ENCODE measurements at places on chromosomes 2 and 18.

GRCh38 chr2:85504778-85505261, 34.1 kb upstream of the MAT2A start:
- DNase-seq, result no peak

GRCh38 chr2:72630767-72631166, 195.1 kb downstream of the EXOC6B start:
- DNase-seq, result no peak

- no peak for DNase-seq
These were observed 32.2 kb downstream of the TLK1 start for GRCh38 chr2:171128461-171128860.

- DNase-seq, result no peak
These were observed 14.6 kb downstream of the ZNF396 start for GRCh38 chr18:35362531-35362930.
